Muscle of leg (tissue), 16 donors: ENCODE measurements at places on chromosomes 4 and X.

GRCh38 chr4:94641702-94642560 lies 115.8 kb upstream of the BMPR1B start:
- peaks cover 2% of the 10 kb centered on the region for H3K36me3 ChIP-seq
- no peaks in the 10 kb centered on the region for H3K27me3 ChIP-seq
- no peak for DNase-seq
- H3K4me1 ChIP-seq, result no peaks in the 10 kb centered on the region
- H3K27ac ChIP-seq, result no peak overlapping the region

- H3K4me3 ChIP-seq, result no peak overlapping the region
- no peaks in the 10 kb centered on the region for H3K27me3 ChIP-seq
- no peaks in the 10 kb centered on the region for H3K4me1 ChIP-seq
- H3K27ac ChIP-seq, result no peak overlapping the region
Observed at GRCh38 chr4:138003248-138003647, 238.9 kb downstream of the SLC7A11 start.

DNA sequence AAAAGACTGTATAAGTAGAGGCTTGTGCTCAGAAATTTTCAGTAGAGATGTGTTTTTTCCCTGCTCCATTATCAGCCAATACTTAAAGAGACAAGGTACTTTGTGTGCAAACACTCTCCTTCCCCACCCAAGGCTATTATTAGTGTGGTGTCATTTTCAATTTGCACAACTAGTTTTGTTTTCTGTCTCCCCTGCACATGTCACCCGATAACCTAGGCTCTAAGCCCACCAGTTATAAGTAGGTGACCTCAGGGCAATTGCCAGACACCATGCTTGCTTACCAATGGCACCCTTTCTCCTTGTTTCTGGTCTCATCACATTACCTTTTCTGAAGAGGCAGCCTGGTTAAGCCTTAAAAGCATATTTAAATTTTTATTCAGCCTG lies 8.0 kb upstream of the GUCY1A1 start:
- H3K36me3 ChIP-seq, result no peaks in the 10 kb centered on the region
- no peak overlapping the region for H3K4me3 ChIP-seq
- H3K27me3 ChIP-seq, result no peaks in the 10 kb centered on the region
- H3K27ac ChIP-seq, result no peak overlapping the region
- H3K4me1 ChIP-seq, result no peaks in the 10 kb centered on the region

GRCh38 chrX:37690119-37690518 lies 4.5 kb downstream of the XK start:
- no peak overlapping the region for H3K4me3 ChIP-seq
- no peak overlapping the region for H3K27ac ChIP-seq
- H3K4me1 ChIP-seq, result peaks cover 5% of the 10 kb centered on the region
- H3K36me3 ChIP-seq, result no peaks in the 10 kb centered on the region

DNA sequence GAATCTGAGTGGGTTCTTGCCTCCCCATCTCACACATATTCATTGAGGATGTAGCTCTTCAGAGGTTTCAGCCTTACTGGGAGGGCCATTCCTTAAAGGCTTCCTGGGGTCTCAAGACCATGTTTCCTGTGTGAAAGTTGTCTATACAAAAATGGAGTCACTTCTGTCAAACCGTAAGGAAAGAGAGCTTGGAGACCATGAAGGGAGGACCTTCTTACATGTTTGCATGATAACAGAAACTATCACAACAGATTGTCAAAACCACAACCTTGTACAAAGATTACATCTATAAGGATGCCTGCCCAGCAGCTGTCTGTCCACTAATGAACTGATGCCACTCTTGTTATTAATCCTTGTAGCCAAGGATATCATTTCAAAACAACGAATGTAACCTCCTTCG lies 139.3 kb downstream of the PDE5A start:
- H3K27ac ChIP-seq, result no peak overlapping the region
- no peaks in the 10 kb centered on the region for H3K27me3 ChIP-seq
- no peak for DNase-seq
- H3K36me3 ChIP-seq, result peaks cover 4% of the 10 kb centered on the region

DNA sequence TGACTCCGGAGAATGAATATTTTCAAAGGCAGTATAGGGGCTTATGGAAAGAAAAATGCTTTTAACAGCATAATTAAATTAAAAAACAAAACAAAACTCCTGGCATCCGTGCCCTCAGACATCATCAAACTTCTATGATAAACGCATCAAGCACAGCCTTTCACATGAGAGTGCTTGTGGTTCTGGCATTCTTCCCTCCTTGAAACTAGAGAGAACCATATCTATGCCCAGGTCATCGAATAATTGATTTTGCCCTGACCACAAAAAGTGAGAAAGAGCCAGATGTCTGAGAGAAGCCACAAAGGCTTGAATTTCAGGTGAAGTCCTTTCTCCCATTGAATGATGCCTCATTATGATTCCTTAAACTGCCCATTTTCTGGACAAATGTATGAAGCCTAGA lies 286.8 kb downstream of the CBLL2 start:
- no peak overlapping the region for H3K27ac ChIP-seq
- H3K4me1 ChIP-seq, result no peaks in the 10 kb centered on the region
- no peak for DNase-seq
- H3K27me3 ChIP-seq, result peaks cover 2% of the 10 kb centered on the region
- no peaks in the 10 kb centered on the region for H3K36me3 ChIP-seq
- no peak overlapping the region for H3K4me3 ChIP-seq

GRCh38 chr4:67770422-67770821 lies 16.2 kb upstream of the GNRHR start:
- no peaks in the 10 kb centered on the region for H3K36me3 ChIP-seq
- H3K4me1 ChIP-seq, result no peaks in the 10 kb centered on the region
- no peaks in the 10 kb centered on the region for H3K27me3 ChIP-seq
- H3K27ac ChIP-seq, result no peak overlapping the region

DNA sequence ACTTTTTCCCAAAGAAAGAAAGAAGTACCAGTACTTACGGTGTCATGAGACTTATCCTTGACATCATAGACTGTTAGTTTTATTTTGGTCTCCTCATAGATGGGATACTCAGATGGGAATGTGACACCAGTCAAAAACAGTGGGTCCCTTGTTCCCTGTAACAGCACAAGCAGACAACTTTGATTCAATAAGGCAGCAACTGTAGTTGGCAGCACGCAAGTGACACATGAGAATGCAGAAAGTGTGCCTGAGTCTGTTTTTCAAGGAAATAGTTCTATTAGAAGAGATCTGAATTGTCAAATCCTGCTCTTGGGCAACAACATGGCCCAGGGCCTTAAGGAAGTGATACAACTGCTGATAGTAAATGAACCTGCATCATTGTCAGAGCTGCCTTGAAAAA lies 443.2 kb downstream of the INPP4B start:
- no peaks in the 10 kb centered on the region for H3K27me3 ChIP-seq
- H3K4me1 ChIP-seq, result peaks cover 19% of the 10 kb centered on the region
- no peaks in the 10 kb centered on the region for H3K36me3 ChIP-seq
- peak; percentile 82 for DNase-seq
- H3K4me3 ChIP-seq, result peak overlapping the region; percentile 28
